PC-9 (cell line): ENCODE measurements at places on chromosomes 6 and 20. TPM values are rescaled to one million over a fixed set of nuclear protein-coding genes. Genes with fewer than 3 reads are reported as not detected.

Gene SPTLC3
- 8.5 and 10.7 TPM in 2 replicates for total RNA-seq

Gene MCM8
- total RNA-seq, result 18.2 and 22.4 TPM in 2 replicates

DNA sequence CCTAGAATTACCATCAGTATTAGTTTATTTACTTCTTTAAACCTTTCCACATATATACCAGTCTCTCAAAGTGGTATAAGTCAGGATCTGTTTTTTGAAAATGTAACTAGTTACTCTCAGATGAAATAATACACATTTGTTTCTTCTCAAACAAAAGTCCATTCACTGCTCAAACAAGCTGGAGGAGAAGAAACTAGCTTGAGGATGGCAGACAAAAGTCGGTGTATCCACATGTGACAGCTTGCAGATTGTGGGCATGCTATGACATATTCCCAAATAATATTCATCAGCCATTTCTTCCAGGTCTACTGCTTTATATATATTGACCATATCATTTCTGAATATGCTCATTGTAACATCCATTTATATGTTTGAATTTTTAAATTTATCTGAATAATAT is 197.4 kb upstream of the KCNQ5 start:
- no peak for DNase-seq

- DNase-seq, result no peak
Measured at GRCh38 chr6:15990179-15990578, 138.7 kb upstream of the MYLIP start.

- DNase-seq, result no peak
Measured at GRCh38 chr20:46572153-46572552, 21.7 kb upstream of the OCSTAMP start.

DNA sequence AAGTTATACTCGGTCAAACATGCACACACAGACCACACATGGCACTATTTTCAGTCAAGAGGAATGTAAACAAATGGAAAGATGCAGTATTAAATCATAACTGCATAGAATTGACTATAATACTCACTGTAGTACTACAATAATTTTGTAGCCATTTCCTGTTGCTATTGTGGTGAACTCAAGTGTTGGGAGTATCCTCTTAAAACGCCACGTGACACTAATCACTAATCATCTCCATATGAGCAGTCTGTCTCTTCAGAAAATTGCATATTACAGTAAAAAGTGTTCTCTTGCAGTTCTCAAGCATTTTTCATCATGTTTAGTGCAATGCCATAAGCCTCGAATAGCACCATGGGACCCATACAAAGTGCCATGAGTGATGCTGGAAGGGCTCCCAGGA is 258.7 kb upstream of the ID4 start:
- DNase-seq, result no peak
